ENCODE measurements at places on chromosomes 7 and 10. TPM values are rescaled to one million over a fixed set of nuclear protein-coding genes. Genes with fewer than 3 reads are reported as not detected.

Gene IDI2
- total RNA-seq, result not detected

Gene CFAP46
- total RNA-seq, result 3.7 TPM

Gene CTAGE4
- not detected for total RNA-seq

Gene KLF6
- total RNA-seq, result 134 TPM

Gene NRG3
- not detected for total RNA-seq

Gene PDK4
- total RNA-seq, result 0.53 TPM

Gene AOC1
- not detected for total RNA-seq

Gene TMEM213
- not detected for total RNA-seq

Gene FBXL13
- total RNA-seq, result 3.4 TPM

Gene MMRN2
- total RNA-seq, result 0.27 TPM

Gene ZSCAN25
- total RNA-seq, result 28.5 TPM

- DNase-seq, result no peak
Measured at GRCh38 chr10:36494371-36494770, 631.0 kb upstream of the ANKRD30A start.

DNA sequence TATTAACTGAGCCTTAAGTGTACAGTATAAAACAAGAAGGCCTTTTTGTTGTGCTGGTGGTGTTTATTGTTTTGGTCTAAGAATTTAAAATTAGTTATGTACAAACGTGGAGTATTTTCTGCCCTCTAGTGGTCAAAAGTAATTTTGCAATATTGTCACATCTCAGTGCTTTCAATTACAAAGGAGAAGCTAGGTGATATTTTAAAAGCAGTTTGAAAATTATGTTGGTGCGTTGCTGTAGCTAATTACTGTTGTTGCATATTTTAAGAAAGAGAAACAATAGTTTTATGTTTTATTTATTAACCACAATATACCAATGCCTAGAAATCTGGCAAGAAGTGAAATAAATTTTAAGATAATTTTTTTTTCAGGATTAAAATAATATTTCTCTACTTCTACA is 11.4 kb downstream of the NPVF start:
- no peak for DNase-seq

DNA sequence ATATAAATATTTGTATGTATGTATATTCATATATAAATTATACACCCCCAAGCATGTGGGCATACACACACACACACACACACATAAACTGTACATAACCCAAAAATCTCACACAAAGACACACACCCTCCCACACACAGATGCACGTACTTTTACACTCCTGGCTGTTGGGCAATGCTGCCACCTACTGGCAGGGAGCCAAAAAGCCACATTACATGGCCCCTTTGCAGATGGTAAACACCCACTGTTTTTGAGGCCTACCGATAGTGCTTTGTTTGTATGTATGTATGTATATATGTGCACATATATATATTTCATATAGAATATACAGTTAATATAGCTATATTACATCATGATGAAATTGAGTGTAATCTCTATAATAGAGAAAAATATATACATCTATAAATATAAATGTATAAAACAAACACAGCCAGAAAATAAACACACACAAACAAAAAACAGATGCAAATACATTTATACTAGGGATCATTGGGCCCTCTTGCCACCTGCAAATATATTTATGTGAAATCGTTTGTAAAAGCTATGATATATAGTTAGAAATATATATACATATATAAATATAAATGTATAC is 120.1 kb upstream of the ACBD5 start:
- peak; percentile 75 for DNase-seq

- DNase-seq, result no peak
Measured at GRCh38 chr7:79272066-79272669, 181.3 kb downstream of the MAGI2 start.

DNA sequence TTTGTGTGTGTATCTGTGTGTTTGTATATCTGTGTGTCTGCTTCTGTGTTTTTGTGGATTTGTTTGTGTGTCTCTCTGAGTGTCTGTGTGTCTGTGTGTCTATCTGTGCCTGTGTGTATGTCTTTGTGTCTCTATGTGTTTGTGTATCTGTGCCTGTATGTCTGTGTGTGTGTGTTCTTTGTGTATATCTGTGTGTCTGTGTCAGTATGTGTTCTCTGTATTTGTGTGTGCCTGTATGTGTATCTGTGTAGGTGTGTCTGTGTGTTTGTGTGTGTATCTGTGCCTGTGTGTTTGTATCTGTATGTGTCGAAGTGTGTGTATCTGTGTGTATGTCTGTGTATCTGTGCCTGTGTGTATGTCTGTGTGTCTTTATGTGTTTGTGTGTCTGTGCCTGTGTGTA is 118.2 kb downstream of the SH2D4B start:
- DNase-seq, result no peak

GRCh38 chr10:123808906-123809305 is 82.7 kb downstream of the CPXM2 start:
- no peak for DNase-seq

- no peak for DNase-seq
Measured at GRCh38 chr7:144105211-144105610, 4.2 kb upstream of the OR2A2 start.

- no peak for DNase-seq
Measured at GRCh38 chr7:129777993-129778769, 166.7 kb downstream of the NRF1 start.

- DNase-seq, result no peak
Measured at GRCh38 chr7:93043385-93043985, 74.3 kb downstream of the SAMD9 start.

GRCh38 chr10:24958721-24959381 is 6.4 kb upstream of the PRTFDC1 start:
- no peak for DNase-seq

DNA sequence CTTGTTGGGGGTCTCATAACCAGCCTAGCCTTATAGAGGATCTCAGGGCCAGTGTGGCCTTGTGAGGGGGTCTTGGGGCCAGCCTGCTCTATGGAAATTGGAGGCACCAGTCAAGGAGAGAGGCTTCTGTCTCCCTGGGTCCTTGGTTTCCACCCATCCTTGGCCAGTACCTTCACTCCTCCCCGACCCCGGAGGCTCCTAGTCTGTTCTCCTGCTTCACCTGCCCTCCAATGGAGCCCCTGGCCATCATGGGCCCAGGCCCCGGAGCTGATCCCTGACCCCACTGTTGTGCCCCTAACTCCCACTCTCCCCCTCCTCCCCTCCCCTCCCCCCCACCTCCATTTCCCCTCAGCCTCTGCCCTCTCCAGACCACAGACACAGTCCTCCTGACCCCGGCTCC is 29.7 kb downstream of the RASGEF1A start:
- DNase-seq, result no peak

- DNase-seq, result no peak
Measured at GRCh38 chr7:105298439-105298894, 90.3 kb downstream of the SRPK2 start.

DNA sequence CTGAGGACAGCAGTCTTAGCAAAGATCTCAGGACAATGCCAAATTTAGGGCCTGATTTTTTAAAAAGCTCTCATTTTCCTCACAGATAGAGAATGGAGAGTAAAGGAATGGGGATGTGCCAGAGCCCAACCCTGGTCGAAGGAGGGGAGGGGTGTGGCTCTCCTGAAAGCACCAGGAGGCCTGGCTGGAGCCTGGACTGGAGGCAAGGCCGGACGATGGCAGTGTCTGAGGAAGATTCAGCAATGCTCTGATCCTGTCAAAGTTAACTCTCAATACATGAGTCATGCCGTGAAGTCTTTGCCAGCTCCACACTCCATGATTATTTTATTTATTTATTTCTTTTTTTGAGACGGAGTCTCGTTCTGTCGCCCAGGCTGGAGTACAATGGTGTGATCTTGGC is 108.3 kb downstream of the UPF2 start:
- DNase-seq, result no peak

GRCh38 chr10:28925121-28925663 is 247.9 kb downstream of the BAMBI start:
- no peak for DNase-seq

DNA sequence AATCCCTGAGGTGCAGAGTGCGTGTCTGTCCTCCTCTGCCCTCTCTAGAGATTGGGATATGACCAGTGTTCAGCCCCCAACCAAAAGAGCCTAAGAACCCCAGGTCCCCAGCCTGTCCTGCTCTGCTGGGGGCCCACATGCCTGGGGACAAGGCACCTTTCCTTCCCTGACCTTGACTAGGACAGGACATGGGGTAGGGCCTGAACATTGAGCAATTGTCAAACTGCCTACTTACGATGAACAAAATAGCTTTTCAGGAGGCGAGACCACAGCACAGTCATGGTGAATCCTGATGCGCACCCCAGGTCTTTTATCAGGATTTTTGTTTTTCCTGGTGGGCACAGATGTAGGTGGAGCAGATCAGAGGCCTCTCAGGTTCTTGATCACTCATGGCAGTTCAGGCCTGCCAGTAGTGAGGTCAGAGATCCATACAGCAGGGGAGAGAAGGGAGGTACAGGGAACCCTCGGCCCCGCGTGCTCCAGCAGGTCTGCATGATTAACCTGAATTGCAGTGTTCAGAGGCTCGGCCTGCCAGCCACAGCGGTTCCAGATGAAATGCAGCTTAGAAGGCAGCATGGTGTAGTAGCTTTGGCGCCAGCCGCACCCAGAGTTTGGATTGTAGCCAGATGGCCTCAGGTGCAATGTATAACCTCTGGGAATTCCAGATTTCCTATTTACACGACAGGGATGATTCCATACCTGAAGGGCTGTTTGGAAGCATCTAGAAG is 191.3 kb downstream of the CUX1 start:
- DNase-seq, result no peak

- no peak for DNase-seq
Measured at GRCh38 chr7:134514663-134515062, 12.7 kb upstream of the AKR1B10 start.

- no peak for DNase-seq
Measured at GRCh38 chr10:84196941-84197340, 2.6 kb downstream of the CDHR1 start.

DNA sequence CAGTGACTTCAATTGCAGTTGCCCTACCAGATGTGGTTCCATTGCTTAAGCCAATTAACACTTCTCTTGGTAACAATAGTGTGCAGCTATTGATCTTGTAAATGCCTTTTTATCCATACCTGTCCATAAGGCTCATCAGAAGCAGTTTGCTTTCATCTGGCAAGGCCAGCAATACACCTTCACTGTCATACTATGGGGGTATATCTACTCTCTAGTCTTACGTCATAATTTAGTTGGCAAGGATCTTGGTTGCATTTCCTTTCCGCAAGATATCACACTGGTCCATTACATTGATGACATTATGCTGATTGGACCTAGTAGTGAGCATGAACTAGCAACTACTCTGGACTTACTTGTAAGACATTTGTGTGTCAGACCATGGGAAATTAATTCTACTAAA is 17.7 kb upstream of the ZNF365 start:
- no peak for DNase-seq

Data from activated B cell treated with CpG ODN at 0.5 μM for 24 hours (primary cell).